Testis (tissue), 5 donors: ENCODE measurements at places on chromosomes 2 and 18.

GRCh38 chr2:238644095-238645081 is 203.5 kb upstream of the TWIST2 start:
- no peak for DNase-seq

DNA sequence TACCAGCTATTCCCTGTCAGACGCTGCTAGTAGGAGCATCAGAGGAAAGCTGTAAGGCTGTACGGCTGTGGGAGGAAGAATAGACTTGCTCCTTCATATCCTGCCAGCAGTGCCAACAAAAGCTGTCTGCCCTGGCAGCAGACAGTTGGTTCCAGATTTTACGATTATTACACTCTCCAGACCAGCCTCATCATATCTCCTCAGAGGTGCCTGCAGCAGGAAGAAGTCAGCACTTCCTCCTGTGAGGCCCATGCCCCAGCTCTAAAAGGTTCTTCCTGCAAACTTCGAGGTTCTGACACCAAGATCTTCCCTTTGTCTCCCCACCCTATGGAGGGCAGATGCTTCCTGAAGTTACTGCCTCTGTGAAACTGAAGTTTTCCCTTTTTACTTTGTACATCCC is 537.7 kb upstream of the PKDCC start:
- DNase-seq = no peak

DNA sequence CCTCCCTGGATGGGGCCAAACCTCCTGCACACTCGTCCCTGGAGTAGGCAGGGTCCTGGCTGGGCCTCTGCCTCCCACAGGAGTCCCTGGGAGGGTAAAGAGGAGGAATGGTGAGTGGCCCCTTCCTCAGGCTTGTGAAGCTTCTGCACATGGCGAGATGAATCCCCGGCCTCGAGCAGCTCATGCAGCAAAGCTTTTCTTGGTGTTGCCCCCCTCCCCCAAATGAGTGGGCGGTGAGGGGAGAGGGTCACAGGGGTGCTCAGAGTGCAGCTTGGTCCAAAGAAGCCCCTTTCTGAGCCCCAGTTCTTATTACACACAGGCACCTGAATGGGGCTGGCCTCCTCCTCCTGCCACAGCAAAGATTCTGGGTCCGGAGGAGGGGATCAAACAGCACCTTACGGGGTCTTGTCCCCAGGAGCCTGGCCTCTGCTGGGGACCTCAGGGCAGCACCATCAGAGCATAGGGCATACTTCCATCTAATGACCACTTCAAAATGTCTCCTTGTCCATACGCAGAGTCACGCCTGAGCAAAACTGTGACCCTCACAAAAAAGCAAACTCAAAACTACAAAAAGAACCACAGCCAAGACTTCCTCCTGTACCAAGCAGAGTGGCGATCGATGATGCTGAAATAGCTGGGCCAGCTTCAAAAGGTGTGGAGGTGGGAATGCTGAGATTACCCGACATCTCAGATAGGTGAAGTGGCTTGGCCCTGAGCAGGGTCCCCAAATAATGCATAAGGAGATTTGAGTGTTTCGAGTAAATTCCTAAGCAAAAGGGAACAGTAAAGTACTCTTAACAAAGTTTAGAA is 148.4 kb upstream of the TWIST2 start:
- DNase-seq = no peak

- no peak for DNase-seq
These were observed 431.9 kb upstream of the HS6ST1 start for GRCh38 chr2:128750328-128751165.

GRCh38 chr2:21098294-21098693 is 25.5 kb upstream of the TDRD15 start:
- no peak for DNase-seq

- no peak for DNase-seq
These were observed 109.0 kb upstream of the CXCR4 start for GRCh38 chr2:136226903-136227302.

GRCh38 chr2:143473216-143473615 is 344.0 kb downstream of the ARHGAP15 start:
- DNase-seq = no peak

GRCh38 chr2:225428360-225428759 is 28.9 kb downstream of the NYAP2 start:
- DNase-seq = no peak

GRCh38 chr18:42287047-42287446 is 332.0 kb downstream of the PIK3C3 start:
- no peak for DNase-seq

DNA sequence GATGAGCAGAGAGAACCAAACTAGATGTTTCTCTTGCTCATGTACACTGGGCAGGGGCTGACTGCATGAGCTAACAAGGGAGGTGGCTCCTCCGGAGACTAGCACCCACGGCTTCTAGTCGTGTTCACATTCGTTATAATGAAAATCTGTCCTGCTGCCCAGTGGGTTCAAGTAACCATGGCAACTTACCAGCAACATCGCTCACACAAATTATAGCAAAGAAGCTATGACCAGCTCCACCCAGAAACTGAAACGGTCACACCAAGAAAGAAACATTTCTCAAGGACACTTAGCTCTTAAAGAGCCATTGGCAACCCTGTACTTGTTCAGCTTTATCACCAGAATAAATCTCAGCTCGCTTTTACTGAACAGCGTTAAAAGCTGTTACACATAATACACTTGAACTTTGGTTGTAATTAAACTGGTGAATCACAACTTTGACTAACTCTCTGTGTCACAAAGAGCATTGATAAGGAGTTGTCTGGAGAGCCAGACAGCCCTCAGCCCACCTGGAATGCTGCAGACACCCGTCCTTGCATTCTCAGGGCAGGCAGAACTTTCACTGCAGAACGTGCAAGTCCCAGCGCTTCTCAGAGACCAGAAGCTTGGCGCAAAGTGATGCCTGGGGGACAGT is 141.2 kb downstream of the PID1 start:
- peak; percentile 57 for DNase-seq

DNA sequence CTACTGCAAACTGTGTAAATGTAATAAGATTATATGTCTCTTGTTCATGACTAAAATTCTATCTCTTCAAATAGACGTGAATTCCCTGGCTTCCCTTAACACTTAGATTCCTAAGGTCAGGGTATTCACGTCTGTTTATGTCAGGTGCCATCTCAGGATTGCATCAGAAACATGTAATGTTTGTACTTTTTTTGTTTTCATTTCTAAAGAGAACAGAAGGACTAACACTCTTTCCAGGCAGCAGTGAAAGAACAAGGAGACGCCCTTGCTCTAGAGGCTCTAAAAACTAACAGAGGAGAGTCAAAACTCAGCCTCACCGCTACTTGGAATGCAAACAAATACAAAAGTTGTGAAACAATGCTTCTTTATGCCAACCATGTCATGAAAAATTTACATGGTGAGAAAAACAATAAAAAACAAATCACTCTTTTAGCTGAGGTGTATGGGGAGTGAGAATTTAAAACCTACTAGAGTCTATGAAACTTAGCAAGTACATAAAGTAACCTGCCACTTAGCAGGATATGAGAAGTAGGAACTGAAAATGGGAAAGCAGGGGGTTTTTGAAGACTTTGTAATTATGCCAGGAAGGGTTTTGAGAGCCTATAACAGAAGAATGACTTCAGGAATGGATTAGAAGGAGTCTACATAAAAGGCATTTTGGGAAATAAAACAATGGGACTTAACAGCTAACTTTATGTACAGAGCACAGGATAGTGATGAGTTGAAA is 522.7 kb downstream of the THSD7B start:
- DNase-seq = no peak

GRCh38 chr2:226059961-226060627 is 660.6 kb downstream of the NYAP2 start:
- no peak for DNase-seq

DNA sequence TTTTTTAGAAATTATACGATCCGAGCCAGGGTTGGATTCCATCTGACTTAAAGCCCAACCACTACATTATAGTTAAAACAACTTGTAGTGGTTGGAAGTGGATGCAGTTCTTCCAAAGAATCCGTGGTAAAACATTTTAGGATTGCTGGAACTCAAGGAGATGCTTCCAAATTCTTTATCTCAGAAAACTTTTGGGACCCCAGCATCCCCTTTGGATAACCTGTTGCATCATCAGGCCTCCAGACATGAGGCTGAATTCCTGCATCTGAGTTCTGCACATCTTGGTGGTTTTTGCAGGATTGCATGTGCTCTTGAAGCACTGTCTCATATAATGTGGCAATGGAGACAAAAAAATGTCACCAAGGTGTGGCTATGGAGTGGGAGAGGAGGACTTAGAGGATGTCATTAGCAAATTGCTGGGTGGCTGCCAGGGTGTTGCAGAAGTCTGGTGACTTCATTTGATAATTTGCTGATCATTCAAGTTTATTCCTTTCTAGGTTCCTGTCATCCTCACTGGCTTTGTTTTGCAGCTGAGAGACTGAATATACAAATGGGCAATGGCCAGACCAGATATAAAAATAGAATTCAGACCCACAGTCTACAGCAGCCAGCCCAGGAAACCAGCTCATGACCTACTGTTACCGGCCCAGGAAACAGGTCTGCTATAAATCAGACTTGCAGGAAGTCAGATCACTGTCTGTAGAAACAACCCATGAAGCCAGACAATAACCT is 207.7 kb downstream of the BCL2 start:
- DNase-seq = no peak

GRCh38 chr2:221050020-221050795 is 521.9 kb downstream of the EPHA4 start:
- no peak for DNase-seq

GRCh38 chr2:162175714-162176113 is 23.7 kb upstream of the GCG start:
- no peak for DNase-seq

- no peak for DNase-seq
These were observed 67.6 kb downstream of the ARL4C start for GRCh38 chr2:234429265-234429664.

GRCh38 chr2:99678625-99679024 is 188.8 kb upstream of the REV1 start:
- DNase-seq = no peak

DNA sequence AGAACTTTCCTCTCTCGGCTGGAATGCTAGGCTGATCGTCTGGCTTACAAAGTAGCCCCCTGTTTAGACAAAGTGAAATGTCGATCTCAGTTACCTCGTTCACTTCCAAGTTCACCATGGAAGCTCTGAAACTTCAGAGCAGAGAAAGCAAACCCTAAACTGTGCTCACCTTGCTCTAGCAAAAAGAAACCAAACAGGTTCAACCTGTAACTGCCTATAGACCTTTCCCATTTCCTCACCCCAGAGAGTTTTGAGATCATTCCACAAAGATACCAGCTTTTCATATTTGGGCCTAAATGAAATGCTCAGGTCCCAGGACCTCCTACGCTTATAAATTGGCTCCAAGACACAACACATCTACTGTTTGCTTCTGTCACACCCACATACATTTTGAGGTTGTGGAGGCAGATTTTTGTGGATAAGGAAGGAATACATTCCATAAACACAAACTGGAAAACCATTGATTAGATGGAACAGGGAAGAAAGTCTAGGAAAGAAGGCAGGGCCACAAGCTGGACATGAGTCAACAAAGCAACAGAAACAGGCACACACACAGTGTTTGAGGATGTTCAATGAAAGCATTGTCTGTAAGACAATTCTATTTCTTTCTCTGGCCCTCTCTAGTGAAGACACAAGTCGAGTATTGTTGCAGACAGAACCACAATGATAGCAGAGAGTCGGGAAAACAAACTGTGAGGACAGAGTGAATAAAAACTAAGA is 52.8 kb upstream of the TGIF1 start:
- DNase-seq = no peak

- peak; percentile 61 for DNase-seq
These were observed 75.6 kb upstream of the UXS1 start for GRCh38 chr2:106269591-106270291.

GRCh38 chr2:24878341-24878740 is 41.7 kb downstream of the ADCY3 start:
- DNase-seq = no peak

DNA sequence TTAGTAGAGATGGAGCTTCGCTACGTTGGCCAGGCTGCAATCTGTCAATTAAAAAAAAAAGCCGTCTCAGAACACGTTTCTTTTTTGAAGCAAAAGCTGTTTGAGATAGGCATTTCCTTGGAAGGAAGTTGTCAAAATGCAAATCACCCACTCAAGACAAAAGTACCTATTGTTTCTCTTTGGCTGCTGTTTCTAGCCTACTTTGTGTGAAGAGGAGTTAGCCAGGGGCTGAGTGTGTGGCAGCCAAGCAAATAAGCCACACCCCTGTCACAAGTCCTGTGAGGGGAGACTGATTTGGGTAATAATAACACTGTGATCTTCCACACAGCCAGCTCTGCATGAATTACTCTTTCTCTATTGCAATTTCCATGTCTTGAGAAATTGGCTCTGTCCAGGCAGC is 47.4 kb upstream of the CDCA7 start:
- no peak for DNase-seq

- DNase-seq = peak; percentile 83
These were observed at the start of gene CFAP65 for GRCh38 chr2:219041252-219041651. Gene CFAP65, minus strand, starts transcription at chr2:219041516. Its CDS starts 2,468 bp downstream, at chr2:219039048.

GRCh38 chr2:68734176-68734575 is 435 bp upstream of the ARHGAP25 start:
- no peak for DNase-seq

GRCh38 chr2:101788565-101788964 is 91.1 kb downstream of the MAP4K4 start:
- DNase-seq = no peak

GRCh38 chr2:153641046-153641445 is 162.5 kb upstream of the RPRM start:
- no peak for DNase-seq

DNA sequence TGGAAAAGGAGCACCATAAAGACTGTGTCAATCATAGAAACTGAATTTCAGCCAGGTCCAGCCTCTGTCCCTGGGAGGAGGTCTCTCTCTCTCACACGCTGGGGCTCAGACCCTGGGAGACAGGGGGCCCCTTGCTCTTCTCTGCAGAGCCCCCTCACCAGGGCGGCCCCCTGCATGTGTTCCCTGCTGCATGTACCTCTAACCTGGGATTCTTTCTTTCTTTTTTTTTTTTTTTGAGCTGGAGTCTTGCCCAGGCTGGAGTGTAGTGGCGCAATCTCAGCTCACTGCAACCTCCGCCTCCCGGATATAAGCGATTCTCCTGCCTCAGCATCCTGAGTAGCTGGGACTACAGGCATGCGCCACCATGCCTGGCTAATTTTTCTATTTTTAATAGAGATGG is 46.5 kb downstream of the TPO start:
- DNase-seq = no peak

- DNase-seq = no peak
These were observed 1114.5 kb downstream of the DSC3 start for GRCh38 chr18:29928081-29928480.

GRCh38 chr2:8682719-8683667 is 1.1 kb downstream of the ID2 start:
- peak; percentile 56 for DNase-seq

GRCh38 chr2:225411452-225411851 is 11.9 kb downstream of the NYAP2 start:
- no peak for DNase-seq
